Vagina (tissue), 2 donors: ENCODE measurements at places on chromosomes 1 and 21.

DNA sequence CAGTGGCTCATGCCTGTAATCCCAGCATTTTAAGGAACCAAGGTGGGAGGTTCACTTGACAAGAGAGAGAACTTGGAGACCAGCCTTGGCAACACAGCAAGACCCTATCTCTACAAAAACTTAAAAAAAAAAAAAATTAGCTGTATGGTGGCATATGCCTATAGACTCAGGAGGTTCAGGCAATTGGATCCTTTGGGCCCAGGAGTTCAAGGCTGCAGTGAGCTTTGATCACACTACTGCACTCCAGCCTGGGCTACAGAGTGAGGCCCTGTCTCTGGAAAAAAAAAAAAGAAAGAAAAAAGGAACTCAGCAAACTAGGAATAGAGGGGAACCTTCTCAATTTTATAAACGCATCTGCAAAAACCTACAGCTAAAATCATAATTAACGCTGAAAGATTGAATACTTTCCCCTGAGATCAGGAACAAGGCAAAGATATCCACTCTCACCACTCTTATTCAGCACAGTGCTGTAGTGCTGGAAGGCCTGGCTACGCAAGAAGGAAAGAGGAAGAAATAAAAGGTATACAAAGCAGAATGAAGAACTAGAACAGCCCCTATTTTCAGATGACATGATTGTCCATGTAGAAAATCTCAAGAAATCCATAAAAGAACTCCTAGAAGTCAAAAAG, 21.6 kb downstream of the HSF2BP start:
- no peak for DNase-seq

DNA sequence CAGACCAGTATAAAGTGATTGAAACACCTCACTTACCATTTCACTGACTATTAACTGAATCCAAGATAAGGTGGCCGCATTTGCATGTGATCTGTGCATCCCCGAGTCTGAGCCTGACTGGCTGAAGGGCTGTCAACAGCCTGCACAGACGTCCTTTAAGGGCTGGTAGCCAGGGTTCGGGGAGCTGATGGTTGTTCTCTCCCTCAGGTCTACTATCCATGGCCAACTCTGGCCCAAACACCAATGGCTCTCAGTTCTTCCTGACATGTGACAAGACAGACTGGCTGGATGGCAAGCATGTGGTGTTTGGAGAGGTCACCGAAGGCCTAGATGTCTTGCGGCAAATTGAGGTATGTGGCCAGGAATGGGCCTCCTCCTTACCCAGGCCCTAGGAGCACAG, 14.0 kb downstream of the PPIE start:
- no peak for DNase-seq

- DNase-seq: no peak
These were observed 25.3 kb upstream of the PIK3CD start for GRCh38 chr1:9626201-9626608.

DNA sequence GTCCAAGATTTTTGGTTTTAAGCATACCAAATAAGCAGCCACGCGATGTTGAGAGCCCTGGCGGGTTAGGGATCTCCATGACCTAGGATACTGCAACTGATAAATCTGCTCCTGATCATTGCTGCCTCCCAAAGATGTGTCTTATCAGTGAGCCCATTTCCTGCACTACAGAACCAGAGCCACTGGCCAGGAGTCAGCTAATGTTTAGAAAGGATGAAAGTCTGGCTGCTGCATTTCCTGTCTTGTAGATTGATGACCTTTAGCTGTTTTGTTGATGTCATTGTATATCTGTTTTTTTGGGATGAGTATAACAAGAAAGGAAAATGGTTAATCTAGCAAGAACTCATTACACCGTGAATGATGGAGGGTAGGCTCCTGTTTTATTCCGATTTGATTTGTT, 74.5 kb downstream of the C1orf21 start:
- no peak for DNase-seq

DNA sequence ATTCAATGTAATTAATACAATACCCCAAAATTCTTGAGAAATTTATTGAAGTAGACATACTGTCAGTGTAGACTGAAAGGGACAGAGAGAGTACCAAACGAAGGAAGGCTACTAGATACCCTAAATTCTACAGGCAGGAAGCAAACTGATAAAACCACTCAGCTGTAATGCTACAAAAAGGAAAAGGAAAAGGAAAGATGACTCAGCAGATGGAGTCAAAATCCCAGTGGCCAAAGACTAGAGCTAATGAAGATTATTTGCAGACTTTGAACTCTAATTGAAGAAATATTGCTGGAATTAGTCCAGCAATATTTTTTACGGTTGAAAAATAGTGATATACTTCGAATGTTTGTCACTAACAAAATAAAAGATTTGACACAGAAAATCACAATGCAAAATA, 671.9 kb downstream of the BRINP3 start:
- no peak for DNase-seq

GRCh38 chr1:158154501-158154900, 26.2 kb upstream of the CD1D start:
- DNase-seq: no peak

GRCh38 chr1:71657891-71658679, 577.2 kb upstream of the ZRANB2 start:
- no peak for DNase-seq

GRCh38 chr1:176880955-176881595, 283.4 kb downstream of the ASTN1 start:
- no peak for DNase-seq

GRCh38 chr1:183480971-183481441, 8.7 kb downstream of the SMG7 start:
- DNase-seq: no peak

GRCh38 chr1:35270836-35271235, 2.3 kb downstream of the ZMYM4 start:
- DNase-seq: no peak

- no peak for DNase-seq
These were observed 15.6 kb upstream of the CHIA start for GRCh38 chr1:111275079-111275478.

- no peak for DNase-seq
These were observed 78.8 kb downstream of the EPHB2 start for GRCh38 chr1:22789356-22789994.

DNA sequence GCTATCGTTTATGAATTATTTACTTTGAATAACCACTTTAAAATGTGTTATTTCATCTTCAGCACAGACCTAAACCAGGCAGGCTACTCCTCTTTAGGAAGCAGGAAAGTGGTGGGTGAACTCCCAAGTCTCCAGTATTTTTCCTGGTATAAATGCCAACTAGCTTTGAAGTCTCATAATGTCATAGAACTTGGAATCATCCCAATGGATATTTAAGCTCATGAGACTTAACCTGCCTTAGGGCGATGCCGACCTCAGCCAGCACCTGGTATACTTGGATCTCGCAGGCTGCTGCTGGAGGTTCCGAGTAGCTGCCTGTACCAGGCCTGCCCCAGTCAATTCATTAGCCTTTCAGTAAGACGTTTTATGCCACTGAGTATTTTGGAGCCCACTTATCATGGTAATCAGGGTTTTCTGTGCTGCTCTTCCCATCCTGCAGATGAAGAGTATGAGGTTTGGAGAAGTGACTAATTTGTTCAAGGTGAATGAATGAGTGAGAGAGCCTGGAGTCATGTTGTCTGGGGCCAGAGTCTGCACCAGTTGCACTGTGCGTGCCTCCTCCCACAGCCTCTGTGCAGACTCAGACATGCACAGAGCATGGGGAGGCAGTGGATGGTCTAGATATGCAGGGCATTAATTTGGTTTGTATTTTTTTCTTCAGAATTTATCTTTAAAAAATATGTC, 34.9 kb downstream of the VANGL1 start:
- DNase-seq: no peak

DNA sequence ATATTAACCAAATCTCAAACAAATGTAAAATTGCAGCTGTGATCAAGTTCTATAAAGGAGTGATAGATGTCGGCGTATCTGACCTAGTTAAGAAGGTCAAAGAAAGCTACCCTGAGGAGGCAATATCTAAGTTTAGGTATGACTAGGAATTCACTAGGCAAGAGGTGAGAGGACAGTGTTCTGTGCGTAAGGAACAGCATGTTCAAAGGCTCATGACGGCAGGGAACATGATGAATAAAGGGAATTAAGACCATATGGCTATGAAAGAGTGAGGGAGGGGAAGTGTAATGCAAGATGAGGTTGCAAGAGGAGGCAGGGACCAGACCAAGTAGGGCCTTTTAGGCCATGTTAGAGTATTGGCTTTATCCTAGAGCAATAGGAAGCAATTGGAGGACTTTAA, 8.6 kb downstream of the LIX1L start:
- no peak for DNase-seq

GRCh38 chr1:36955016-36955415, 79.3 kb downstream of the GRIK3 start:
- no peak for DNase-seq

- DNase-seq: no peak
These were observed 107.5 kb downstream of the SETD4 start for GRCh38 chr21:35952651-35953340.

GRCh38 chr1:26574719-26575251, 45.2 kb downstream of the RPS6KA1 start:
- DNase-seq: no peak

DNA sequence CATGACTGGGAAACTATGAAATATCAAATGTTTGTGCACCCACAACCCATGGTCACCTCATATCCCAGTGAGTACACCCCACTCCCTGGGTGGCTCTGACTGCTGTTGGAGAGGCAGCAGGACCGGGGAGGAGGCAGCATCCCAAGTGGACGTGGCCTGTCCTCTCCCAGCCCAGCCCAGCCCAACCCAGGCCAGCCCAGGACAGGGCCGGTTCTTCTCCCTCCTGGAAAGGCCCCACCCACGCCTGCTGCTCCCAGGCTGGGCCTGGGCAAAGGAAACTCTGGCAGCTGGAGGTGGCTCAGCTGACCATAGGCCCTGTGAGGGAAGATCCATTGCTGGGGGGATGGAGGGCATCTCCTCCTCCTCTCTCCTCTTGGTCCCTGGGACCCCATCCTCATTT, 19.1 kb downstream of the MATN1 start:
- no peak for DNase-seq

DNA sequence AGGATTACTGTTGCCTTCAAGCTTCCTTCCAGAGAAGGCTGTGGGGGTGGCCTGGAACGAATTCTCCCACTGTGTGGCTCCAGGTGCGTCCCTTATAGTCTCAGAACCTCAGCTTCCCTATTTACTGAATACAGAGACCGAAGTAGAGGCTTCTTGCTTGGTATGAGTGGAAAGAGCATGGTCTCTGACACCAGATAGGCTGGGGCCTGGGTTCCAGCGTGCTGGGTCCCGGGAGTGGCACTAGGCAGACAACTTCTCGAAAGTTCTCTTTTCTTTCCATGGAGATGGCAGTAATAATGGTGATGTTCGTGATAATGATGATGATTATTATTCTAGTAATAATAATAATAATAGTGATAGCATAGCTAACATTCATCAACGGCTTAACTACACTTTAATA, 161.7 kb downstream of the PTPRU start:
- DNase-seq: no peak

DNA sequence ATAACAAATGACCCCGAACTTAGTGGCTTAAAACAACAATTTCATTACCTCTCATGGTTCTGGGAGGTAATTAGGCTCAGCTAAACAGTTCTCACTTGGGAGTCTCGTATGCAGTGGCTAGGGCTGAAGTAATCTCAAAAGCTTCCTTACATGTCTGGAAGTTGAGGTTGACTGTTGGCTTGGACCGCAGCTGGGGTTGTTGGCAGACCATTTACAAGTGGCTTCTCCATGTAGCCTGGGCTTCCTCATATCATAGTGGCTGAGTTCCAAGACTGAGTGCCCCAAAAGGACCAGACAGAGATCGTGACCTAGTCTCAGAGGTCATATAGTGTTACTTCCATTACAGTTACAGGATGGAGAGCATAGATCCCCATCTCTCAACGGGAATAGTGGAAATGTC, 2.4 kb upstream of the POGZ start:
- no peak for DNase-seq

DNA sequence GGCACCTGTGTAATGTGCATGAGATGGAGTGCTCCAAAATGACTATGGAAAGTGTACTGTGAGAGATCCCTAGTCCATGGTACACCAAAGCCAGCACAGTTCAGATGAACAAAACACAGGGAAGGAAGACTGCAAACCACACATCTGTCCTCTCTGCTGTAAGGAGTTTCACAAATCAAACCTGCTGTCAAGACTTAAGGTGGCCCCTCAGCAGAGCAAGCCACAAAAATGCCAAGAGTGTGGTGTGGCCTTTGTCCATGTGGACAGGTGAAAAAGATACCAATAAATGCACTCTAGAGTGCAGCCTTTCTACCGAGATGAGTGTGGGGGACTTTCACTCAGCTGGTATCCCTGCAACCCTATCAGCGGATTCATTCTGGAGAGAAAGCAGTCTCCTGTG, 12.9 kb downstream of the ZNF648 start:
- no peak for DNase-seq

DNA sequence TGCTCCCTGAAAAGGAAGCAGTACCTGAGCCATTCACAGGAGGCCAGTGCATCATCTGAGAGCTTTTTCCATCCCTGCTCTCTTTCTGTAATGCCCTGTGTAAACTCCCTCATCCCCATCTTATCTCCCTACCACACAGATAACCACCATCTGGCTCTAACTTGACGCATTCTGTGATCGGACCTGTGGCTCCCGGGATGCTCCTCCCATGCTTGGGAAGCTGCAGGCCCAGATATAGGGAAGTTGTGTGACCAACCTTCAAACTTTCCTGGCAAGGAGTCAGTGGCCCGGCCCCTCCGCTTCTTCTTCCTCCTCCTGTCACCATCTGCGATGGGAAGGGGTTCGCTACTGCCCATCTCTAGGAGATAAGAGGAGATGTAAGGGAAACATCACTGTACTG, 21.1 kb downstream of the MKNK1 start:
- DNase-seq: no peak

DNA sequence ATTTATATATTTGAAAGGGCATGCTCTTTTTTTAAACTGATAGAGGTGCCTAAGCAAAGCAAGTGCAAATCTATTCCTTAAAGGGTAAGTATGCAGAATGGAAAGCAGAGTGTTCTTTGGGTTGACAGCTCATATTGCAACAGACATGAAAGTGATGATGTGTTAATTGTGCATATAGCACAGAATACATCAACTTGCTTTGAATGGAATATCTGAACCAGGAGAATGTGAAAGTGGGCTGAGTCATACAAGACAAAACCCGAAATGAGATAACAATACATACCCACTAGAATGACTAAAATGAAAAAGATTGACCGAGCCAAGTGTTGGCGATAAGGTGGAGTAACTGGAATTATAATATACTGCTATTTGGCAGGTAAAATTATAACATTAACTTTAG, 4.3 kb downstream of the CR1 start:
- no peak for DNase-seq

DNA sequence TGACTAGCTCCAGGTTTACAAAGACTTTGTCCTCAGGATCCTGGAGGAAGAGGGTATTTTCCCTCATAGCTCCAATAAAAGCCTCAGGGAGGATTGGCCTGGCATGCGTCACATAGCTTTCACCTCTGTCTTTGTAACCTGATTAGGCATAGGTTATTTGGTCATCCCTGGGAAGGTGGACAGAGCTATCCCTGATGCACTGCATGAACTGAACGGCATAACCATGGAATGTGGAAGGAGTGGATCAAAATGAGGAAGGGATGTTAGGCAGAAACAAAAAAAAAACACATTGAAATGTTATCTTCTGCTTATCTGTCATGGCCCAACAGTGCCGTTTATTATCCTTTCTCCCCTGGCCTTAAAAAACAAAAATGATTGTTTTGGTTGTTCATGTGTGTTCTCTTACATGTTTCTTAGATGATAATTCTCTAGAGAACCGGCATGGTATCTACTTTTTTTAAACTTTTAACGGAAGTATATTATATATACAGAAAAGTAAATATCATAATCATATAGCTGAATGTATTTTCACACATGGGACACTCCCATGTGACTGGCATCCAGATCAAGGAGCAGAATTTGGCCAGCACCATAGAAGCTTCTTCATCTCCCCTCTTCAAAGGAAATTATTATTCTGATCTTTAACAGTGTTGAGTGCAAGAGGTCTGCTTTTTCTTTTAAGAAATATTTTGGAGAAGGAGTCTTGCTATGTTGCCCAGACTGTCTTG, 85.3 kb downstream of the RPS6KC1 start:
- no peak for DNase-seq
